CD4-positive, alpha-beta memory T cell (primary cell): ENCODE measurements at places on chromosomes 5 and 9.

DNA sequence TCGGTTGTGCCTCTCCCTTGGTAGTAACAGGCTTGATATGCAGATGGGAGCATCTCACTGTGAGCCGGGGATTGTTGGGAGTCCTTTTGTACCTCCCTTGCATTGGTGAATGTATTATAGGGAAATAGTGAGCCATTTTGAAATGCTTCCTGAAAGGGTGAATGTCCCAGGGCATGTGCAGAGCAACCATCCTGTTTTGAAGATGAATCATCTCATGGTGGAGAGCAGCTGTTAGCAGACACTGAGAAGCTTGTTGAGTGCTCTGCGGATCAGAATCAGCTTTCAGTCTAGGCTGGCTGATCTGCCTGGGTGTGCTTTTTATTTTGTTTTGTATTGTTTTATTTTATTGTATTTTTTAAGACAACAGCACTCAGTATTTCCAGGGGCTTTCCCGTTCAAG is 29.7 kb downstream of the SLC36A1 start:
- H3K27me3 ChIP-seq = no peaks in the 10 kb centered on the region
- H3K27ac ChIP-seq = no peak overlapping the region
- DNase-seq = no peak
- no peak overlapping the region for H3K4me3 ChIP-seq
- no peaks in the 10 kb centered on the region for H3K4me1 ChIP-seq

DNA sequence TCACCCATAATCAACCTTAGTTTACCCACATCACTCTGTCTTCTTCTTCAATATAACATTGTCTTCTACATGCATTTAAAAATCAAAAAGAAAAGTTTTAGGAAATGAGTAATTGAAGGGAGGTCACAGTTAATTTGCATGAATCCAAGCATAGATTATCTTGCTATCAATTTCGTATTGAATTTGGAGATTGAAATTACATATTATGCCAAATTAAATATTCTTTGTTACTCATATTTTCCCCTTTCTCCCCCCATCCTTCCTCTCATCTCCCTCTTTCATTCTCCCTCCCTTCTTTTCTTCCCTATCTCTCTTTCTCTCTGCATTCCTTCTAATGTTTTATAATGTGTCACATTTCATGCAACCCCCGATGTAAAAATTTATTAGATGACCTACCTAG is 303.3 kb downstream of the FBXL7 start:
- DNase-seq = no peak
- no peak overlapping the region for H3K4me3 ChIP-seq
- no peaks in the 10 kb centered on the region for H3K36me3 ChIP-seq
- H3K4me1 ChIP-seq = no peaks in the 10 kb centered on the region
- H3K27me3 ChIP-seq = no peaks in the 10 kb centered on the region

- no peaks in the 10 kb centered on the region for H3K27me3 ChIP-seq
- no peaks in the 10 kb centered on the region for H3K4me1 ChIP-seq
- H3K36me3 ChIP-seq = no peaks in the 10 kb centered on the region
- H3K4me3 ChIP-seq = no peak overlapping the region
- H3K27ac ChIP-seq = no peak overlapping the region
Observed at GRCh38 chr5:30149526-30149925, 1044.0 kb upstream of the CDH6 start.

DNA sequence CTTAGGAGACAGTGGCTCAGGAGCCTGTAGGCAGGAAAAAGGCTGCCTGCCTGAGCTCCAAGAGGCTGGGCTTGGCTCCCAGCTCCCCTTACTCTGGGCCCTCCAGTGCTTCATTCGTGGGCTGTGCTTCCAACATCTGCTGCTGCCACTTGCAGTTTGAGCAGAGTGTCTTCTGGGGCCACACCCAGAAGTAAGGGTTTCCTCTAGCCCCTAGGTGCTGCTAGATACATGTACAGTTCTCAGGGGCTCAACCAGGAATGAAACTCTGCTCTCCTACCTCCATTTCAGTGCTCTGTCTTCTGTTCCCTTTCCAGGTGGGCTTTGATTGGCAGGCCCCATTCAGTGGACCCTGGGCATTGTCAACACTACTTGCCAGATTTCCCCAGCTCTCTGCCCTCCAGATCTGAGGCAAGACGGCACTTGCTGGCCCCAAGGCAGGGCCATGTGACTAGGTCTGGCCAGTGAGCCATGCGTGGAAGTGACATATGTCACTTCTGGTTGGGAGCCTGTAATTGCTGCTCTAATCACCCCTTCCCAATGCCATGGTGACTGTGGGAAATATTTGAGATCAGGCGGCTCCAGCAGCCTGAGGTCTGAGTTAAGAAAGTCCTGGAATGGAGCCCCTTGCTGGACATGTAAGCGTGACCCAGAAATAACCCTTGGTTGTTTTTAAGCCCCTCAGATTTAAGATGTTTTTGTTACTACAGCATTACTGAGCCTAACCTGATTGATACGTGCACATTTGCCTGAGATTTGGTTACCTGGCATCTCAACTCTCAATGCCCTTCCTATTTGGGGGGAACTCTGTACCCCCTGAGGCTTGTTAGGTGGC is 9.4 kb upstream of the BOD1 start:
- no peaks in the 10 kb centered on the region for H3K36me3 ChIP-seq
- no peaks in the 10 kb centered on the region for H3K4me1 ChIP-seq
- no peak overlapping the region for H3K27ac ChIP-seq
- no peak for DNase-seq
- no peak overlapping the region for H3K4me3 ChIP-seq

DNA sequence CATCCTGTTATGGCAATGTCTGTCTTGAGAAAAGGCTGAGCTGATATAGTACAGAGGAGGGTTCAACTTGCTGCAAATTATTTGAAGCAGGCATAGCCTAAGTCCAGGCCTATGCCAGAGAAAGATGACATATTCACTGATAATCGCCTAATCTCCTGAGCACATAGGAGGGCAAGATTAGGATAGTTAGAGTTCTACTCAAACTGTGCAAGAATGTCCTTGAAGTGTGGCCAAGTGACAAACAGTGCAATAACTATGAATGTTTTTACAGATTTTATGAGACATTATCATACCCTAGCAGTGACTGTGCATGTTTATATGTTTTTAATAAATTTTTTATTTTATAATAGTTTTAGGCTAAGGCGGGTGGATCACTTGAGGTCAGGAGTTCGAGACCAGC is 96.2 kb downstream of the TSSK1B start:
- H3K36me3 ChIP-seq = no peaks in the 10 kb centered on the region
- no peaks in the 10 kb centered on the region for H3K27me3 ChIP-seq
- H3K4me1 ChIP-seq = peaks cover 6% of the 10 kb centered on the region
- no peak overlapping the region for H3K4me3 ChIP-seq
- H3K27ac ChIP-seq = no peak overlapping the region
- no peak for DNase-seq

DNA sequence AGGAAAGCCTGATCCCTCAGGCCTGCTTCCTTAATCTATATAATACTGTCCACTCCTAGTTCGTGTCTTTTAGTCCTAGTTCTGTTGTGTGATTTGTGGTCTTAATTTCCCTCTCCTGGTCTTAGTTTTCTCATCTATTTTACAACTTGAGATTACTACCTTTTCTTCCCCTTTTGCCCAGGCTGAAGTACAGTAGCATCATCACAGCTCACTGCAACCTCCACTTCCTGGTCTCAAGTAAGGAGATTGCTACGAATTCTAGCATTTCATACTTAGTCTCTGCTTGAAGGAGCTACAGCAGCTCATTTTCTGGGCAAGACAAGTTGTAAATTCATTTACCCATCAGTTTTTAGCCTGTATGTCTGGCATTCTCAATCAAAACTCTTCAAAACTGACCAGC is 5.5 kb downstream of the TRIM32 start:
- no peak overlapping the region for H3K4me3 ChIP-seq
- peaks cover 2% of the 10 kb centered on the region for H3K36me3 ChIP-seq
- DNase-seq = no peak
- H3K27me3 ChIP-seq = no peaks in the 10 kb centered on the region
- peaks cover 62% of the 10 kb centered on the region for H3K4me1 ChIP-seq
- H3K27ac ChIP-seq = no peak overlapping the region

- H3K27me3 ChIP-seq = no peaks in the 10 kb centered on the region
- no peaks in the 10 kb centered on the region for H3K36me3 ChIP-seq
- H3K27ac ChIP-seq = no peak overlapping the region
- no peaks in the 10 kb centered on the region for H3K4me1 ChIP-seq
- no peak overlapping the region for H3K4me3 ChIP-seq
Observed at GRCh38 chr5:167644619-167645018, 646.8 kb upstream of the WWC1 start.

GRCh38 chr9:90802386-90802985 is 867 bp downstream of the SYK start:
- H3K27ac ChIP-seq = no peak overlapping the region
- H3K4me1 ChIP-seq = no peaks in the 10 kb centered on the region
- H3K36me3 ChIP-seq = no peaks in the 10 kb centered on the region
- no peak for DNase-seq

DNA sequence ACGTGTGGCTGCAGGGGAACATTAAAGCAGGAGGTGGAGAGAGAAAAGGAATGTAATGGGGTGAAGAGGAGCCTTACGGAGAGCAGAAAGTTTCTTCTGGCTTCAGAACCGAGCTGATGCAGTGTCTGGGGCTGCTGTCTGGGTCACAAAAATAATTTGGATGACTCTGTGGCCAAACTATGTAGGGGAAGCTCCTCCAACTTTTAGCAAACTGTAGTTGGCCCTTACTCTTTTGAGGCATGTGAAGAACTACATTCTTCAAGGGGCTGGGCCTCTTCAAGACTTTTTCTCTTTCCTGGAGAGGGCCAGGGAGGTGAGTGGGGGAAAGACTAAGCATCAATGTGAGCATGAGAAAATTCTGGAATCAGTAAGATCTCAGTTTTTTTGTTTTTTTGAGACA is 31.9 kb upstream of the SPARC start:
- no peaks in the 10 kb centered on the region for H3K4me1 ChIP-seq
- H3K4me3 ChIP-seq = no peak overlapping the region
- DNase-seq = no peak
- no peaks in the 10 kb centered on the region for H3K36me3 ChIP-seq
- H3K27ac ChIP-seq = no peak overlapping the region

GRCh38 chr9:15834541-15834940 is 281.7 kb downstream of the CCDC171 start:
- H3K36me3 ChIP-seq = no peaks in the 10 kb centered on the region
- no peak overlapping the region for H3K4me3 ChIP-seq
- DNase-seq = no peak
- H3K27me3 ChIP-seq = no peaks in the 10 kb centered on the region
- no peaks in the 10 kb centered on the region for H3K4me1 ChIP-seq

- no peaks in the 10 kb centered on the region for H3K4me1 ChIP-seq
- no peak overlapping the region for H3K4me3 ChIP-seq
- H3K27me3 ChIP-seq = no peaks in the 10 kb centered on the region
- DNase-seq = no peak
Observed at GRCh38 chr9:8374471-8374870, 574.9 kb upstream of the DMAC1 start.

DNA sequence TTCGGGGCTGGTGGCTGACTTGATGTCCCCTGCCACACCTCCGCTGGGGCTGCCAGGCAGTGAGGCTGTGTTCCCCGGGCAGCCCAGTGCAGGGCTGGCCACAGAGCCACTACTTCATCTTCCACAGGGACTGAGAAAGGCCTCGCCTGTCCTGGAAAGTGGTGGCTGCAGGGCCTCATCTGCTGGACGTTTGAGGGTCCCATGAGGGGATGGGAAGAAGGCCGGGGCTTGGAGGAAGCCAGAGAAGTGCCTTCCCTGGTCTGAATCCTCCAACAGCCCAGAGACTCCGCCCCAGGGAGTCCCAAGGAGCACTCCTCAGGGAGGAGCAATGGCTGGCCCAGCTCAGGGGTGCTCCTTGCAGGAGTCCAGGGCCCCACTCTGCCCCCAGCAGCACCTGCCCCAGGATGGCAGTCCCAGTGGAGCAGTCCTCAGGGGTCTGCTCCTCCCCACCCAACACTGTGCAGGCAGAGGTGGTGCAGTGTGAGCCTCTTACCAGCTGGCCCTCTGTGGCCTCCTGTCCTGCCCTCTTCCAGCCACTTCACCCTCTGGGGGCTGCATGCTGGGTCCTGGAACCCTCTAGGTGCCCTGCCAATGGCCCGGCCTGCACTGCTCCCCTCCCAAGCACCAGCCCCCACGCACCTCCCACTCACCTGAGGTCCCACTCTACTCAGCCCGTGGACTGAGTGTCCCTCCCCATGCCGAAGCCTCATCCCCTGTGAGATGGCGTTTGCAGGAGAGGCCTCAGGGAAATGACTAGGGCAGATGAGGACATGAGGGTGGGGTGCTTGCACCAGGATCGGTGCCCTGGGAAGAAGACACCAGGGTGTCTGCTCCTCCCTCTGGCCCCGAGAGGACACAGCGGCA is 47.3 kb upstream of the COL5A1 start:
- no peak for DNase-seq
- no peaks in the 10 kb centered on the region for H3K27me3 ChIP-seq
- H3K4me1 ChIP-seq = no peaks in the 10 kb centered on the region
- no peak overlapping the region for H3K27ac ChIP-seq

DNA sequence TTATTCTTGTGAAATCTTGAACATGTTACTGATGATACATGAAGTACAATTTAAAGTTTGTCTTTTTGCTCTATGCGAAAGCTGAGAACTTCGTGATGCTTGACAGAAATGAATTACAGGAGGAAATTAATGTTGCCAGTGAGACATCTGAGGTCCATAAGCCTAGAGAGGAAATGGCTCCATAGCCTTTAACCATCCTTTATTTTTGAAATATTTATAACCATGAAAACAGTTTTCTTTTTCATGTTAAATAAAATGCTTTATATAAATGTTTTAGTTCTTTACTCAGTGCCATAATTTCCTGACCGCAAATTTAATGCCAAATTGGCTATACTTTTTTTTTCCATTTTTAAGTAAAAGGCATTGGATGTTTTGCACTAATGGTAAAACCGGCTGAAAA is 29.1 kb downstream of the F2RL2 start:
- H3K4me1 ChIP-seq = no peaks in the 10 kb centered on the region
- H3K27me3 ChIP-seq = no peaks in the 10 kb centered on the region
- H3K27ac ChIP-seq = no peak overlapping the region
- H3K36me3 ChIP-seq = peaks cover 46% of the 10 kb centered on the region
